ENCODE measurements at places on chromosomes 6 and 20.

DNA sequence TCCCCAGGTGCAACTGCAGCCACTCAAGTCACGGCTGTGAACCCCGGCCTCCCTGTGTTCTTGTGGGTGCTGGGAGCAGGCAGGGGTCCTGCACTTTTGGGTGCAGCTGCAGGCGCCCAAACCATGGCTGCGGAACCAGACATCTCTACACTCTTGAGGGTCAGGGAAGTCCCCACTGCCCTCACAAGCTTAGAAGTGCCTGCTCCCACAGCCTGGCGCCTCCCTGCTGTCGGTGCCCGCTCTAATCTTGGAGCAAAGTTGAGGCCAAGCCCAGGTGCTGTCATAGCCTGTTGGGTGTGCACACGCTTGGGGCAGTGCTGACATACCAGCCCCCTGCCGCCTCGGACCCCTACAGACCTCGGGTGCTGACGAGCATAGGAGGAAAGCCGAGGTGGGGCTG, 6.2 kb downstream of the DEFB132 start:
- DNase-seq, result no peak

GRCh38 chr6:20572940-20573339, 38.7 kb downstream of the CDKAL1 start:
- DNase-seq, result no peak

DNA sequence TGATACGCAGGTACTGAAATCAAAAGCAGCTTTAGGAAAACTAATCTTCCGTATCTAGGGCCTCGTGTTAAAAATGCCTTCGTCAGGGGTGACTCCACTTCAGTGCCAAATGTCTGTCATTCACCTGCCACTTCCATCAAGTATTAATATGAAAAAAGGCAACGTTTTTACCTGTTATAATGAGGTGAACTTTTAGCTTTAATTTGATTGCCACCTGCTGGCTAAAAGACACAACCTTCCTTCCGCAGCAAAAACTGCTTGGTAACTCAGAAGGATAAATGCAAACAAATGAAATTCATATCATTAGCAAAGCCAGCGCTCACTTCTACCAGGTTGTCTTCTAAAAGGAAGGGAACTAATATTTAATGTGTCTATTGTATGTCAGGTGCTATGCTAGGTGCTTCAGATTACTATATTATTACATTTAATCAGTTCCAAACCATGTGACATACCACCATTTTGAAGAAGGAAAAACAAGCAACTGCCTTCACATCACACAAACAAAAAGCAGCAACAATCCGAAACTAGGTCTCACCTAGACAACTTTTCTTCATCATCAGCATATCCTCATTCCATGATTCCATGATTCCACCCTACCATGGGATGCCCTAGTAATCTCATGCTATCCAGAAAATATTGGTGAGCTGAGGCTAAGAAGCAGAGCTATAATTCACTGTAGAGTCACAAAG, 20.6 kb upstream of the ARHGAP18 start:
- no peak for DNase-seq

DNA sequence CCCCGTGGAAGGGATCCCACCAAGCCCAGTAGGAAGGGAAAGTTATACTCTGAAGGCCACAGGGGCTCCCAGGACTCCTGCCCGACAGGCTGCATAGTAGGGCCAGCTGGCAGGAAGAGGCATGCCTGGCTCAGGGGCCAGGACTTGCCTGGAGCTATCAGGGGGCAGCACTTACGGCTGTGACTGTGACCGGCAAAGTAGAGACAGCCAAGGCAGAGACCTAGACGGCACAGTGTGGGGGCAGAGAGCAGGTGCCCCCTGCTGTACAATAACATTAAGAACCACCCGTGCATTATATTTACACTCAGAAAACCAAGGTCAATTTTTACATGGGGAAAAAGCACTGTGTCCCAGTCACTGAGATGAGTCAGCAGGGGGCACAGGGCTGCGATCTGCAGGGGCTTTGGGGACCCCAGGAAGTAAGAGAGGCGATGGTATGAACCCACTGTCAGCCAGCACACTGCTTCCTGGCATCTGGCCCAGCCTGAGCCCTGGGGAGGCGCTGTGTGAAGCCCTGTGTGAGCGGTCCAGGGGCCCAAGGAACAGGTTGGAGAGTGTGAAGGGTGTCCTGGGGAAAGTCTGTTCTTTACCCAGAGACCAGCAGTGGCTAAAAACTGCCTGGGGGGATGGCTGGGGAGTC, 9.9 kb downstream of the CCDC167 start:
- DNase-seq, result no peak

GRCh38 chr6:13431059-13431656, 56.2 kb downstream of the GFOD1 start:
- no peak for DNase-seq

GRCh38 chr6:107763946-107764345, 60.2 kb downstream of the SCML4 start:
- no peak for DNase-seq

GRCh38 chr6:109179507-109179906, 84.2 kb downstream of the CEP57L1 start:
- no peak for DNase-seq

DNA sequence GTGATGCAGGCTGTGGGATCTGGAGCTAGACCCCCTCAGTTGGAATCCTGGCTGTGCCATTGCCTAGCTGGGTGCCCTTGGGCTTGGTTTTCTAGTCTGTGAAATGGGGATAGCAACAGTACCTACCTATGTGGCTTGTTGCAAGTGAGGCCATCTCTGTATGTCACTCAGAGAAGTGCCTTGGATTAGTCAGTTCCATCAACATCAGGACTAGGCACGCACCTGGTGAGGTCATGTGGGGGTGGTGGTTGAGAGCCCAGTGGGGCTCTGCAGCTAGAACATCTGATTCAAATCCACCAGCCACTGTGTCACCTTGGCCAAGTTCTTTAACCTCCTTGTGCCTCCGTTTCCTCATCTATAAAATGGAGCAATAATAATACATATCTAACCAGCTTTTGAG, 12.5 kb downstream of the TCF15 start:
- DNase-seq, result no peak

GRCh38 chr6:16514249-16514648, 247.0 kb downstream of the ATXN1 start:
- peak; percentile 45 for DNase-seq

All from COLO829 (cell line).